Cortex of kidney (tissue), 1 donor: ENCODE measurements at places on chromosomes 3 and 15.

GRCh38 chr3:157148196-157148889 is 11.6 kb downstream of the CCNL1 start:
- DNase-seq, result no peak

GRCh38 chr15:89441295-89441812 is 55.0 kb downstream of the RHCG start:
- no peak for DNase-seq

DNA sequence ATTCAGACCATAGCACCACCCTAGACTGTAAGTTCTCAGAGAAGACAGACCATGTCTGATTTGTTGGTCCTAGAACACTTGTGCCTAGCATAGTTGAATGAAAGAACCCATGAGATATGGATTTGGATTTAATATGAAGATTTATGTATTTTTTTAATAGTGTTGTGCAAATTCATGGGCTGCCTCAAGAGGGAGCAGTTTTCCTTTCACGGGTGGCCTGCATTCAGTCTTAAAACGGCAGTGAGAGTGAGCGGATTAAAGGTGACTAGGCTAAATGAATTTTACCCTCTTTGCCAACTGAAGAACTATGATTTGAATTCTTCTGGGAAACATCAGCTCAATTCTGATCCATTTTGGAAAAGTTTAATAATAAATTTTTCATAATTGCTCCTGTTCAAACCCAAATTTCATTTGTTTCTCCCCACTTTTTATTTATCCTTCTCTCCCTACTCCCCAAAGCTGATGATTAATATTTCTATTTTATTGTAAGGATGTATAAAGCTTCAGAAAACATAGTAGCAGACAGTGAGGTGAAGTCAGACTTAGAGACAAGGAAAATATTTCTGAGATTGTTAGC is 67.3 kb downstream of the MORC1 start:
- DNase-seq, result no peak

DNA sequence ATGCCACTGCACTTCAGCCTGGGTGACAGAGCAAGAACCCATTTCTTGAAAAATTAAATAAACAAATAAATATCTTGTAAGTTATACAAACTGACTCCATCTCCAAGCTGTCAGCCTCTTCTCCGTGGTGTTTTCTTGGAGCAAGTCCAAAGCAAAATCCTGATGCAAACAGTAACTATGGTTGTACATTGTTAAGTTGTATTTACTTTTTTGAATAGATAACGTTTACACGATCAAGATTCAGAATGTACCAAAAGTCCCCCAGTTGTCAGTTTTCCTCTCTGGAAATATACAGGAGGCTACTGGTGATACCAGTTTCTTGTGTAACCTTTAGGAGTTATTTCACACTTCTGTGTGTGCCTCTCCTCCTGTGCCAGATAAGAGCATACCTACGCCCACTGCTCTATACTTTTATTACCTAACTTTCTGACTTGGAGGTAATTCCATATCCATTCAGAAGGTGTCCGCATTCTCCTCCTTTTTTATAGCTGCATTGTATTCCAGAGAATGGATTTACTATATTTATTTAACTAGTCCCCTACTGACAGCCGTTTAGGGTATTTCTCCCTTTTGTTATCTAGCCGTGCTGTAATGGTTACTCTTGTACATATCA is 14.2 kb downstream of the CMTM7 start:
- no peak for DNase-seq

GRCh38 chr3:102398176-102398575 is 36.6 kb upstream of the ZPLD1 start:
- no peak for DNase-seq

GRCh38 chr3:139561255-139561817 is 21.8 kb upstream of the RBP1 start:
- no peak for DNase-seq

DNA sequence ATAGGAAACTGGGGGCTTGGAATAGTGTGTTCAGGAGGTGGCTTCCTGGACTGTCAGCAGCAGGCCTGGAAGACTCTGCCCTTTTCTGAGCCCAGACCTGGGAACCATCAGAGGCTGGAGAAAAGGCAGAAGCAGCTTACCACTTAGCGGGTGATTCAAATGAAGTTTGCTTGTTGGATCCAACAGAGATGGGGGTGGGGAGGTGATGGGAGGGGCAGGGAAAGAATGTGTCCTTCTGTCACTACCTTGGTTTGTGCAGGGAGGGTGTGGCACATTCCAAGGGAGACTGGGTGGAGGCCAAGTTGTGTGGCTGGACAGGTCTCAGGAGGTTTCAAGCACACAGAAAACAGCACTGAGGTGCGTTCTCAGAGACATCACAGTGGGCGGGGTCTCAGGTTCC is 58.8 kb downstream of the TRAK1 start:
- DNase-seq, result no peak

GRCh38 chr15:64749167-64749566 is 26.2 kb downstream of the RBPMS2 start:
- DNase-seq, result no peak

DNA sequence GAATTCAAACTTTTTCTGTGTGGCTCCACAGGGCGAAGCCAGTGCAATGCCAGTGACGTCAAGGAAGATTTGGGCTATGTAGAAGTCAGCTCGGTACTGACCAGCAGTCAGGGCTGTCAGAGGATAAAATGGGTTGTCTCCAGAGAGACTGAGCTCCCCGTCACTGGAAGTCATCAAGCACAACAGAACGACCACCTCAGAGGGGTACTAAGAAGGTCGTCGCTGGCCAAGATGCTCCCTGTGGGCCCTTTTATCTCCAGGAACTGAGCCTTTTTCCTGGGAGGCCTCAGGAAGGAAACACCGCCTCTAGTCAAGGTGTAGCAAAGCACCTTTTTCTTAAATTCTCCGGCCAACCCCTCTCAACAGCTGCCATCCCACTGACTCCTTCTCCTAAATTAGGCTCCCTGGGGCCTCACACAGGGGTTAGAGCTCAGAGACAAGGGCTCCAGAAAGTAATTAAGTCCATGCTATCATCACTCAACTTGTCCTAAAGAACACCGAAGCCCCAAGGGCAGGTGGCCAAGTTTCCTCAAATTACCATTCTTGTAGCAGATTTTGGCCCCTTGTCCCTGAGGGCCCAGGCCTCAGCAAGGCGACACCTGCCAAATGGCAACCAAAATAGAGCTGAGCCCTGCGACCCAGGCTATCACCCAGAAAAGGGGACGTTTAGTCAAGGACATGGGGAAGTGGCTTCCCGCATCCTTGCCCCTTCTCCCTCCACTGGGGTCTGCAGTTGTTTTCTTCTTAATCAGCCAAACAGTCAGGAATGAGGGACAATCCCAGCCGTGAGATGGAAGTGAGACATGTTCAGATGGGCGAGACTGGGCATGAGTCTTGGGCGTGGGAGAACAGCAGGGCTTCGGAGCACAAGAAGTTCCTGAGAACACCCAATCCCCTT is 48.0 kb downstream of the SSUH2 start:
- no peak for DNase-seq

DNA sequence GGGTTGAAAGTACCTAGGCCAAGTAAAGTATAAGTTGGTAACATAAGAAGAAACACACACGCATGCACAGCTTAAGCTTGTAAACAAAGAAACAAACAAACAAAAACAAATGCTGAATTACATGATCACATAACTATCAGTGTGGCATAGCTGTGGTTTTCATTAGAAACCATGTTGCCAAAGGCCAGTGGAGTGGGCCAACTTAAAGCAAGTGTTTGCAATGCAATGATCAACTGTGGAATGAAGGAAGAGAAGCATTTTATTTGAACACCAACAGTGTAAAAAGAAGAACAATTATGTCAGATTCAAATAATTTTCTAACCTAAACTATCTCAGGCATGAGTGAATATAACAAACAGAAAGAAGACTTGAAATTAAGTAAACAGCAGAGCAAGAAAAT is 199.4 kb upstream of the STRIT1 start:
- no peak for DNase-seq

DNA sequence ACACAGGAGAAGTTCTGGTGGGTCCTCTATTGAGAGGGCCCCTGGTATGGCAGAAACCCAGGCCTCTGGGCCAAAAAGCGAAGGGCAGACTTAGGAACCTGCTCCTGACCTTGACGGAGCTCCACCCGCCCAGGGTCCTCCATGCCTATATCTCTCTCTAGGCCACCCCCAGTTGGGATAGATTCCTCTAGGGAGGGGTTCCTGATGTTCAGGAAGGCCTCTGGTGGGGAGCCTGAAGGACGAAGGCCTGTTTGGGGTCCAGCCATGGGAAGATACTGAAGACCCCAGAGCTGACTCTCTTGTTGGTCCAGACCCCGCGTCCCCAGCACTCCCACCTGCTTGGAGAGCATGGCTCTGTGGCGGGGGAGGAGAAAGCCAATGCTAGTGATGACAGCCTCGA is 104.2 kb downstream of the CORO2B start:
- DNase-seq, result no peak

DNA sequence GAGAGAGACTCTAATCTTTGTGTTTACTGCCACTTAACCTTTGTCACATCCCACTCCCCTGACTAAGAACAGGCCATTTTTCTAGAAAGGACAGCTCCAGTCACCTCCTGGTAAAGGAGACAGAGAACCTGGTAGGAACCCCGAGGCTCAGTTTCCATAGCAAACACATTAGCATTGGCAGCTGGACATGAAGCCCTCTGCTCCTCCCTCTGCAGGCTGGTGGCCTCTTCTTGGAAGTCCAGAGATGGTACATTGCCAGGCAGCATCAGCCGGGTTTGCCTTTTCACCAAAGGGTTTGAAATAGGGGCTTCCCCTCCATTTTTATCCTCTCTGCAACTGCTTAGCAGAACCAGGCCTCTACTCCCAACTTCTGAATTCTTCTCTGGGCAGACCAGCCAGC is 213.4 kb upstream of the SEMA6D start:
- DNase-seq, result no peak

DNA sequence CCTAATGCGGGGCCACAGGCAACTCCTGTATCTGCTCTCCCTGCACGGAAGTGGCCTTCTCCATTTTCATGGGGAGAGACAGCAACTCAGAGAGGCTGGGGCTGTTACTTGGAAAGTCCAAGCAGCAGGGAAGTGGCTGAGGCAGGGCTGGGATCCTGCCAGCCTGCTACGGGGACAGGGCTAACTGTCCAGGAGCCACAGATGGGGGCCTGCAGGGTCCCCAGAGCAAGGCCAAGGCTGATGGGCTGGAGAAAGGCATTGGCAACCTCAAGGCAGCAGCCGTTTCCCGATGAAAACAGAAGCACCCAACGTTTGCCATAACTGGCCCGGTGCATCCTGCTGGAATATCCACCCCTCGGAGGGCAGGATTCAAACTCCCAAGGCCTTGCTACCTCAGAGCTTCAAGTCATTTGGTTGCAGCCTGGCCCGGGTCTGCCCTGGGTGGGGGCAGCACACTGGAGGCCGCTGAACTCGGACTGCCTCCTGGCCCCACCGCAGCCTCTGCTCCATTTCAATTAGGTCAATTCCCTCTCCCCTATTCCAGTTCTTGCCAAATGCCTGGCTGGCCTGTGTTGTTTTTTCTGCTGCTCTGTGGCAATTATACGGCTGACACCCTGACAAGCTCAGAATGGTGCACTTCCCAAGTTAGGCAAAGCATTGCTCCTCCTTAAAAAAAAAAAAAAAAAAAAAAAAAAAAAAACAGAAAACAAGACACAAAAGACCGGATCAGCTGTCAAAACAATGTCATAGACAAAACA is 143.5 kb downstream of the NUP210 start:
- no peak for DNase-seq

DNA sequence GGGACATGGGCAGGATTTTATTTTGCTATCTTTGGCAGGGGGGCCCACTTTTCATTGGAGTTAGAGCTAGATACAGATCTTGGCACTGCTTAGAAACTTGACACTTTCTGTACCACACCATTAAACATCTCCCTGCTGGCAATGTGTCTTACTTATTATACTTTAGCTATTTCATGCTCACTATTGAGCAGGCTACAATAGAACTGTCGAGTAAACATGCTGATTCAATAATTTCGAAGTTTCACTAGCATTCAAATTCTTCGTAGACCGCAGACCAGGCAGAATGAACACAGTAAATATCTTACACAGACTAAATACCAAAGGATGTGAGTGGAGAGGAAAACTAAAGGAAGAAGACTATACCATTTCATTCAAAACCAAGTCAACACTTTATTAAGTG is 180.8 kb downstream of the UNC13C start:
- DNase-seq, result no peak

- no peak for DNase-seq
Observed at GRCh38 chr3:82938821-82939328, 1177.4 kb upstream of the GBE1 start.

DNA sequence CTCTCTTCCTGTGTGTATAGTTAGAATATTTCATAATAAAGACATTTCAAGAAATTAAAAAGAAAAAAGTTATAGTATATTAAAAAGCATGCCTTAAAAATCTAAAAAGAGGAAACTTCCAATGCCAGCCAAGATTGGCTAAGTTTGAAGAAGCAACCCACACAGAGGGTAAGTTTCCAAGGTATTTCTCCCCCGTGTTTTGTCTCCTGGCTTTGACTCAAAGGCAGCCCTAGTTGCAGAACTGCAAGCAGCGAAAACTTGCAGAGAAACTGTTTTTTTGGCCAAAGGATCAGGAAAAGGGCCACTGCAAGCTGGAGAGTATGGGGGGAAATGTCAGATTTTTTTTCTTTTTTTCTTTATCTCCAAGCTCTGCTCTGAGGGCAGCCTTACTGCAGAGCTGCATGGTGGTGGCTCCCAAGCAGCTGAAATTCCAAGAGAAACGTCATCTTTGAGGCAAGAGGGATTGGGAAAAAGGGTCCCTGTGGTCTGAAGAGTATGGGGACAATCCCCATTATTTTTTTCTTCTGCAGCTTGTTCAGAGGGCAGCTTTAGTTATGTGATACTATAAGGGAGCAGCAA is 23.0 kb downstream of the HACL1 start:
- no peak for DNase-seq

GRCh38 chr15:69082554-69082953 is 68.1 kb downstream of the NOX5 start:
- no peak for DNase-seq

DNA sequence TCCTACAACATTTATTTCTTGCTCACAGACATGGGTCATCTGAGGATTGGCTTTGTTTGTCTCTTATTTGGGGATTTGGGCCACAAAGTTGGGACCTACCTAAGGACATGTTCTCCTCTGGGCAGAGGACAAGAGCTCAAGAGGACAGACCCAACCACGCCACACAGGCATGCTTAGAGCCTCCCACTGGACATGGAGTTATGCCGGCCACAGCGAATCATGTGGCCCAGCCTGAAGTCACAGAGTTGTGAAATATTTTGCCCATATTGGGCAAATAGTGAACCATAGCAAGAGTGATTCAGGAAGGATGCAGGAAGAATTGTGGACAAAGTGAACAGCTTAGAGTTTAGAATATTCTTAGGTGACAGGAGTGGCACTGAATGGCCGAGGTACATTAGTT is 9.9 kb downstream of the TRAK1 start:
- no peak for DNase-seq

DNA sequence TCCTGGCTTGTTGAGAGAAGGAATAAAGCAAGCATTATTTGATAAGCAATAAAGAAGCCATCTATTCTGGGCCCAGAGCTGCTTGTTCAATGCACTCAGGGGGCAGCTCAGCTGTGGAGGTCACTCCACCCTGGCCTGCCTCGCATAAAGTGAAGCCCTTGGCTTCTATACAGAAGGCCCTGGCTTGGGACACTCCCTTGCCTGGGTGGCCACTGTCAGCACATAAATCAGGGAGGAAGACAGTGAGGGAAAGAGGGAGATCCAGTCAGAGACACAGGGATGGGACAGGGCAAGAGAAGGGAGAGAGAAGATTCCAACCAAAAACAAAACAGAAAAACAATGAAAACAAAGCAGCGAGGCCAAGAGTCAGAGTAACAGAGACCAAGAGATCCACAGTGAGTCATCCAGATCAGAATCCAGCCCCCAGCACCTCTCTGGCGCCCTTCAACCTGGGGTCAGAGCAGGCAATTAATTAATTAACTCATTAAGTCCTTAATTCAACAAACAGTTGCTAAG is 11.8 kb downstream of the INSYN1 start:
- DNase-seq, result no peak
